CD4-positive, alpha-beta T cell (primary cell): ENCODE measurements at places on chromosomes 4 and X. TPM values are rescaled to one million over a fixed set of nuclear protein-coding genes. Genes with fewer than 3 reads are reported as not detected.

The ARHGAP4 gene
- 456 TPM for total RNA-seq

The QRFPR gene
- total RNA-seq, result not detected

The IL3RA gene
- total RNA-seq, result 0.49 TPM

The CCDC158 gene
- not detected for total RNA-seq

The PROM1 gene
- total RNA-seq, result not detected
